ENCODE measurements at places on chromosomes 5 and 9. TPM values are rescaled to one million over a fixed set of nuclear protein-coding genes. Genes with fewer than 3 reads are reported as not detected.

NKD2 gene
- total RNA-seq = 1.8 TPM

SLC26A2 gene
- 8.4 TPM for total RNA-seq

C7 gene
- total RNA-seq = not detected

GRCh38 chr9:133967024-133967741, 24.9 kb downstream of the VAV2 start:
- DNase-seq = no peak

DNA sequence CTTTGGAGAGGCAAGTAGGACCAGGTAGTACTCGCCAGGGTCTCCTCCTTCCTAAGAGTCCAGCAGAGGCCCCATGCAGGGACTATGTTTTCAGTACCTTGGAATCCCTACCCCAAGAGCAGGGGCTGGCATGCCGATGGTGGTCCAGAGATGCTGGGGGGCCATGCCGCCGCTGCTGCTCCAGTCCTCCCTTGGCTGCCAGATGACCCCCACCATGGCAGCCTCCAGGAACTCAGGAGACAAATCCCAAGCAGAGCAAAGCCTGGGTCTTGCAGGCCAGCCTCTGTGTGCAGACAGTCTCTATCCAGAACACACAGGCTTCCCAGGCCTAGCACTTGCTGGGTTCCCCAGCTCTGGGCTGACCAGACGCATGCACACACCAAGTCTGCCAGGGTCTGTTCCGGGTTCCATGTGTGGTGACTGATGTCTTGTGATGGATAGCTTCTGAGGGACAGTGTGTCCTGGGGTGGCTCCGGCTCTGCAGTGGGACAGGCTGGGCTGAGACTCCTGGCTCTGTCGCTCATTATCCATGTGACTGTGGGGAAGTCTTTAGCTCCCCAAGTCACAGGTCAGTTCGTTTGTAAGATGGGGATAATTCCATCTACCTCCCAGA, 127.3 kb downstream of the CRB2 start:
- no peak for DNase-seq

- no peak for DNase-seq
Observed at GRCh38 chr5:86917117-86917579, 299.4 kb downstream of the COX7C start.

- DNase-seq = no peak
Observed at GRCh38 chr9:136023410-136024225, 62.4 kb upstream of the UBAC1 start.

PKD2L2 gene
- total RNA-seq = not detected
